Trophoblast cell (in vitro differentiated cells and primary cell): ENCODE measurements at places on chromosomes 7 and 10.

DNA sequence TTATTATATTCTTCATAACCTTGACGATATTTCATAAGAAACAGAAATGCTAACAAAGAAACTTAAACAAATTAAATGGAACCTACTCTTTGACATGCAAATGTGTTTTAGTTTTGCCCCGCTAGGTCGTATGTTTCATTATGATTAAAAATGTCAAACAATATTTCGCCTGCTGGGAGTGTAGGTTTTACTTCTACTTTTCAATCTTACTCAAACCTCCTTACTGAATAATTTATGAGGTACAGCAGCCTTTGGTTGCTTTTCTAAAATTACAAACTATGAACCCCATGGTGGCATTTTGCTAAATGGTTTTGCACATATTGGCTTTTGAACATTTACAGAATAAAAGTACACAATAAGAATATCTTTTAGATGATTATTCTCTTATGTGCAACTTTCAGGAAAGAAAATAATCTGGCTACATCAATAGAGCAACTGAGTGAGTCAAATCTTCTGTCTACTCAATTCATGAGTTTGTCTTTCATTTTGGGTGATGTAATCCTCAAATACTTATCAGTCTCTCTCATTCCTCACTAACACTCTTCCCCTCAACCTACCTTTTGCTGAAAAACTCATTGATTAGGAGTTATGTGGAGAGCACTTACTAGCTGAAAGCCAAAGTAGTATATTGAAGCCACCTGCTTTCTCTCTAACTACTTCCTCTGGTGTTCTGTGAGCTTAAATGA, 1226.4 kb downstream of the XPNPEP1 start:
- no peak overlapping the region for H3K4me3 ChIP-seq
- no peak overlapping the region for H3K27ac ChIP-seq
- H3K27me3 ChIP-seq: no peaks in the 10 kb centered on the region
- no peaks in the 10 kb centered on the region for H3K36me3 ChIP-seq

DNA sequence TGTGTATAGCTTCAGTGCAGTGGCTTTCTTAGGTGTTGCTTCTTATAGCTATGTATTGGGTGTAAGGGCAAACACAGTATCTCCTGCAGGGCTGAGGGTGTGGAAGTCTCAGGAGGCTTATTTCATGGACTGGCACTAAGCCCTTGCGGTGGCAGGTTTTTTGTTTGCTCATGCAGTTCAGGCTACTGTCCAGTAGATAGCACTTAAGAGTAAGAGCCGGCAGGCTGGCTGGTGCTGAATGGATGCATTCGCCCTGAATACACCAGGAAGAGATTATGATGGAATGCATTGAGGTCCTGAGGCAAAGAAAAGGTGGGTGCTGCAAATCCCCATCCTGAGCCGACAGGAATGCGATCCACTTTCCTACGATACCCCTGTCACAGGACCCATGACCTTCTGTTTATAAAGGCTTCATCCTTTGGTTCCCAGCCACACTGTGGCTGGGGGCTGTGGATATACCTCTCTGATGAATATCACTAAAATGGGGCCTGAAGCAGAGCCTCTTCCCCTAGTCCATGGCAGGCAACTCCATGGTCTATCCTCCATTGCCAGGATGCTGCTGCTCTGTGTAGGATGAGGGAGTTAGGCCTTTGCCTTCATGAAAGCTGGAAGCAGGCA, 44.9 kb downstream of the ANXA8 start:
- no peaks in the 10 kb centered on the region for H3K36me3 ChIP-seq
- H3K4me1 ChIP-seq: peaks cover 4% of the 10 kb centered on the region
- H3K27ac ChIP-seq: no peak overlapping the region
- H3K27me3 ChIP-seq: no peaks in the 10 kb centered on the region
- peak; percentile 42 for DNase-seq

GRCh38 chr7:7595451-7595850, 28.8 kb downstream of the MIOS start:
- H3K27me3 ChIP-seq: no peaks in the 10 kb centered on the region
- H3K36me3 ChIP-seq: peaks cover 13% of the 10 kb centered on the region
- H3K4me3 ChIP-seq: no peak overlapping the region
- H3K4me1 ChIP-seq: no peaks in the 10 kb centered on the region
- DNase-seq: peak; percentile 63

GRCh38 chr10:119248681-119249080, 41.3 kb downstream of the GRK5 start:
- H3K4me1 ChIP-seq: peaks cover 16% of the 10 kb centered on the region
- H3K36me3 ChIP-seq: no peaks in the 10 kb centered on the region
- no peak overlapping the region for H3K4me3 ChIP-seq
- no peak overlapping the region for H3K27ac ChIP-seq
- H3K27me3 ChIP-seq: no peaks in the 10 kb centered on the region
- no peak for DNase-seq

GRCh38 chr10:16408379-16408778, 28.4 kb upstream of the PTER start:
- no peaks in the 10 kb centered on the region for H3K36me3 ChIP-seq
- H3K4me3 ChIP-seq: no peak overlapping the region
- no peaks in the 10 kb centered on the region for H3K27me3 ChIP-seq
- no peak overlapping the region for H3K27ac ChIP-seq
- DNase-seq: no peak

DNA sequence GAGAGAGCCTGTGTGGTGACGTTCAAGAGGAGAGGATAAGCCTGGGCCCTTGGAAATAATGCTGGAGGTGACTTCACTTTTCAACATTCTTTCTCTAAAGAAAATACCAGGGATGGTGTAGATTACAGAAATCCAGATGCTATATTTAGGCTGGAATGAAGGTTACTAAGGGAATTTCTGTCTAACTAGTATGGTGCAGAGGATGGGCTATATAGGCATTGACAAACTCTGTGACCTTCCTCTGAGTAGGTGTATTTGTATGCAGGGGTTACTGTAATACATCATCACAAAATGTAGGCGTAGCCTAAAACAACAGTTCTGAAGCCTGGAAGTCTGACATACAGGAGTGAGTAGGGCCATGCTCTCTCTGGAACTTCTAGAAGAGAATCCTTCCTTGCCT, 155.3 kb upstream of the INHBA start:
- H3K4me1 ChIP-seq: no peaks in the 10 kb centered on the region
- H3K27ac ChIP-seq: no peak overlapping the region
- peak; percentile 15 for DNase-seq
- H3K27me3 ChIP-seq: no peaks in the 10 kb centered on the region

DNA sequence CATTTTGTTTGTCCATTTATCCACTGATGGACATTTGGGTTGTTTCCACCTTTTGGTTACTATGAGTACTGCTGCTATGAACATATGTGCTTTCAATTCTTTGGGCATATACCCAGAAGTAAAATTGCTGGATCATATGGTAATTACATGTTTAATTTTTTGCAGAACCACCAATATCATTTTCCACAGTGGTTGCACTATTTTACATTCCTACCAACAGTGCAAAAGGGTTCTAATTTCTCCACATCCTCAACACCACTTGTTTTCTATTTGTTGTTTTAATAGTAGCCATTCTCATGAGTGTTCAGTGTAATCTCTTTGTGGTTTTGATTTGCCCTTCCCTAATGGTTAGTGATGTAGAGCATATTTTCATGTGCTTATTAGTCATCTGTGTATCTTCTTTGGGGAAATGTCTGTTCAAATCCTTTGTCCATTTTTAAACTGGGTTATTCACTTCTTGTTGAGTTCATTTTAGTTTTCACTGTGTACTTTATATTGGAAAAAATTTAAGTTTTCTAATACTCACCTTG, 101.9 kb downstream of the HIBADH start:
- H3K4me1 ChIP-seq: no peaks in the 10 kb centered on the region
- H3K4me3 ChIP-seq: no peak overlapping the region
- no peaks in the 10 kb centered on the region for H3K27me3 ChIP-seq
- no peak overlapping the region for H3K27ac ChIP-seq
- H3K36me3 ChIP-seq: no peaks in the 10 kb centered on the region

- H3K27me3 ChIP-seq: no peaks in the 10 kb centered on the region
- H3K36me3 ChIP-seq: no peaks in the 10 kb centered on the region
- H3K27ac ChIP-seq: no peak overlapping the region
- no peak for DNase-seq
Observed at GRCh38 chr10:46293228-46293627, 6.4 kb downstream of the ANTXRL start.
